ENCODE measurements at places on chromosomes 4 and X.
A peak's percentile ranks its signal among the peaks of the same experiment; 100 is the strongest.

GRCh38 chr4:85512446-85513205 lies 37.7 kb downstream of the ARHGAP24 start:
- DNase-seq = no peak

DNA sequence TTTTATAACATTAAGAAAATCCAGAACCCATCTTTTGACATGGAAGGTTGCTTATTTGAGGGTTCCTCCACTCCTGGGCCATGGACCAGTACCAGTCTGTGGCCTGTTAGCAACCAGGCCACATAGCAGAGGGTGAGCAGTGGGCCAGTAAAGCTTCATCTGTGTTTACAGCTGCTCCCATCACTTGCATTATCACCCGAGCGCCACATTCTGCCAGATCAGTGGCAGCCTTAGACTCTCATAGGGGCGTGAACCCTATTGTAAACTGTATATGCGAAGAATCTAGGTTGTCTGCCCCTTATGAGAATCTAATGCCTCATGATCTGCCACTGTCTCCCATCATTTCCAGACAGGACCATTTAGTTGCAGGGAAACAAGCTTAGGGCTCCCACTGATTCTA lies 58.6 kb downstream of the NDST4 start:
- DNase-seq = no peak

DNA sequence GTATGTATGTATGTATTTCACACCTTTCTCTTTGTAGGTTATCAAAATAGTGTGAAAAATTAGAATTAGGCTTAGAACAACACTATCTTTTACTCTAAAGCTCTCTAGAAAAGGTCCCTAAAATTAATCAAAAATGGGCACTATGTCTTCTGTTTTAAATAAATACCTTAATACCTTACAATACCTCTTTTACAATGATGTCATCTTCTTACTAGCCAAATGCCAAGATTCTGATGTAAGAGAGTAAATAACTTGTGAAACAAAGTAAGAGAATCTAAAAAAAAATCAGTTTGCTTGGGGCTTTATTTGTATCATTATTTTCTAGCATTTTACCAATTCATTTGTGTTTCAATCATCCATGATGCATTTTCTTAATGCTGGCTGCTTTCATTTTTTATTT lies 402.2 kb upstream of the MAGEB2 start:
- DNase-seq = no peak

DNA sequence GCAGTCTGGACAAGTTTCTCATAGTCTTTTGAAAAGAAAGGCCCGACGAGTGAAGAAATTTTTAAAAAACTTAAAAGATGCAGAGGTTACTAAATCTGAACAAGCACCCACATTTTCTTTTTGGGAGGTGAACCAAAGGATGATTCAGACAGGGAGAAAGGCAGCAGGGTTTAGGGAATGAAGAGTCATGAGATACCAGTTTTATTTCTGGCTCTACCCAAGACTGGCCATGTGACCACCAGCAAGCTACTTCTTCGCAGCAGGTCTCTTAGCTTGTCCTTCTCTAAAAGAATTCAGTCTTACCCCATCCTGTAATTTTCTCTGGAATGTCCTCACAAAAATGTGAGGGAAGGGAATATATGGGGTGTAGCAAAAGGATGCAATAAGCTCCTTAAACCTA lies 37.6 kb downstream of the AMOT start:
- DNase-seq = no peak

- DNase-seq = no peak
Observed at GRCh38 chrX:149495573-149496071, 9.5 kb downstream of the IDS start.

GRCh38 chrX:121221322-121221977 lies 174.0 kb downstream of the GLUD2 start:
- no peak for DNase-seq

GRCh38 chr4:10656420-10656819 lies 28.1 kb downstream of the CLNK start:
- no peak for DNase-seq

- no peak for DNase-seq
Observed at GRCh38 chr4:22721204-22721603, 28.5 kb downstream of the GBA3 start.

DNA sequence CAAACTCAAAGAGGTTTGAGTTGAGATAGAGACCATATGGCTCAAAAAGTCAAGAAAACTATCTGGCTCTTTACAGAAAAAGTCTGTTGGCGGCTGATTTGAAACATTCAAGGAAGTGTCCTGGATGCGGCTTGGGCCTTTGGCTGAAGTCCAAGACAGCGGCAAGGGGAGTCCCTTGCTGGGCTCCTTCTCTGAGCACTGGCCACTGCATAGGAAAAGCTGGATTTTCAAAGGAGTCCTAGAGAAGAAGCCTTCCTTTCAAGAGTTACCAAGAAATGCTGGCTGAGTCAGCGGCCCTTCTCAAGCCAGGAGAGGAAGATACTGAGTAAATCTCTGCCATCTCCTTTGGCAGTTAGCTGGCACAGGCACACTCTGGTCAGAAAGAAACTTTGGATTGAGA lies 12.1 kb downstream of the APLN start:
- no peak for DNase-seq

DNA sequence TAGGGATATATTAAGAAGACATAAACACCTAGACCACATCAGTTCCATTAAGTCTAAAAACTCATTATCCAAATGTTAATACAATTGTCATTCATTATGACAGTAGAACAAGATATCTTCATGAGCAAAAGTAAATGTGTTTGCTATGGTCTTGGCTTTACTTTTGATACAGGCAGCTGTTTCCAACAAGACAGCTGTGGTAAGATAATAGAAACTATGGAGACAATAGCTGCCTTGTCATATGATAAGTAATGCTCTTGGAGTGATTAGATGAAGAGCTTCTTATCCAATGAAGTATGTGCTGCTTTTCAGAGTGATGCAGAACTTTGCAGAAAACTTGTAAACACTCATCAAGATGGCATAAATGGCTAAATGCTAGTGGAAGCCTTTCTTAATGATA lies 1066.0 kb downstream of the FSTL5 start:
- no peak for DNase-seq

DNA sequence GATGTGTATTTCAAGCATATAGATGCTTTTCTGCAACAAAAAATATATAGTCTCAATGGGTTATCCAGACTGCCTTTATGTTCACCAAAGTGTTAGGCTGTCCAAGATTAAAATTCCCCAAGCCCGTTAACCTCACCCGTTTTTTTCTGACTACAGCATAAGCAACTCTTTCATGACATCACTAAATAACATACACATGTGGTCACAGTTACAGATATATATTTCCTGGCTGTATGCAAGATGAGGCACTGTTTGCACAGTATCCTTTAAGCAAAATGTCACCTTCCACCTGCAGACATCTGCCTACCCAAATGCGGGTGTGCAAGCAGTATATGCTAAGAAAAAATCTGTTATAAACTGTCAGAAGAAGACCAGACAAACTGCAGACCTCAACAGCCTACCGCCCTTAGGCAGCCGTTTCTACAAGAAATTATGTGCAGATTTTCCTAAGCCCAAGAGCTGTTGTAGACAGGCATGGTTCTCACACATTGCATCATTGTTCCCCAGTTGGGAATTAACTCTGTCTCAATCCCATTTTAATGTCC lies 183.1 kb upstream of the MXRA5 start:
- DNase-seq = no peak

GRCh38 chr4:8770518-8771257 lies 101.0 kb downstream of the HMX1 start:
- DNase-seq = no peak

DNA sequence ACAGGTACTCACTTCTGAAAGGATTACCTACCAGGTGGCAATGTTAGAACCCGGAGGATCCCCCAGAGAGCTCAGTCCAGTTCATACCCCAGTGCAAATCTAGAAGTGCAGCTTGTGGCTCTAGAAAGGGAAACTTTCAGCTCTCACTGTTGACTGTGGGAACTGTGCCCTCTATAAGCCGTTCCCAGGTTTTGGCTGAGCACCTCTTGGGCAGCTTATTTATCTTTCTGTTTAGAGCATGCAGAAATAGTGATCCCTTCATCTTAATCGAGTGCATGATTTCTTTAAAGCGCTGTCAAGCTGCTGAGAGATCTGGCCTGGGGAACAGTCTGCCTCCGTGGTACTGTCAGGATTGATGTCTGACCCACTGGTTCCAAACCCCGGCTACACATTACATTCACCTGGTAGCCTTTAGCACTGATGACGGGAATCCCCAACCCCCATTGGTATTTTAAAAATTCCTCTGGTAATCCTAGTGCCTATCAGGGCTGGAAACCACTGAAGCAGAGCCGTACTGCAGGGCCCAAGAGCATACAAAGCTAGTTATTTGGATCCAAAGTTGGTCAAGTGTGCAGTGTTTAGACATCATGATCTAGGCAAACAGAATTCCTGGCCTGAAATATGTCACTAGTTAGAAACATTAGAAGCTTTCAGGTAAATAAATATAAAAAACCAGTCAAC lies 103.2 kb downstream of the KLHL8 start:
- DNase-seq = no peak

DNA sequence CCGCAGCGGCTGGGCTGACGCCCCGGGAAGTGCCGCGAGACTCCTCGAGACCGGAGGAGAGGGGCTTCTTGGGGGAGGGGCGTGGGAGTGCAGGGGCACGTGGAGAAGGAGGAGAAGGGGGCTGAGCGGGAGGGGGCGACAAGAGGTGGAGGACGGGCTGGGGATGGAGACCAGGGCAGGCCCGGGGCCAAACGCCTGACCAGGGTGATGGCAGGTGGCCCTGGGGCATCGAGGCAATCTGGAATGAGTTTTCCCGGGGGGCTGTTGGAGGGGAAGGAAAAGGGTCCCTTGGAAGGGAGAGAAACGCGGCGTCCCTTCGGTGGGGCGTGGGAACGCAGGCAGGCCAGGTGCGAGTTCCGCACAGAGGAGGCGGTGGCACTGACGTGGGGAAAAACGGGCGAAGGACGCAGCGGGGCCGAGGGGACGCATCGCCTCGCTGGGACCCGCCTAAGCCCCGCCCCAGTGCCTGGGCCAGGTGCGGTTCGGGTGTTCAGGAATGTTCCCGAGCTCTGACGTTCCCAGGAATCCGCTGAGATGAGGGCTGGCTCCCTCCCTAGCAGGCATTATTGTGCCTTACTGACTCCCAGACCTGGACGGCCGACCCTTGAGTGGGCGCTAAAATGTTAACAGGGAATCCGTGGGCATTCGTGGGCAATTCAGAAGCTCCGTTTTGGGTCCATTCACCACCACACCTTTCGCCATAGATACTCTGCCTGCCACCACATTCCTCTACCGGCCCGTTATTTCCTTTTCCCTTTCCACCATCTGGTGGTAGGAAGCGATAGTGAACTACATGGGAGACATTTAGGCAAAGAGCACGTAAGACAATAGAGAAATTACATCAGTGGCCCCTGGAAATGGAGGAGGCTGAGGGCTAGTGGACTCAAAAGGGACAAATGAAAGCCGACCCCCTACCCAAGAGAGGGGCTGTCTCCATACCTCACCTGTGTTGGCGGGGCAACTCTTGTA lies 795 bp upstream of the SH3KBP1 start:
- peak; percentile 9 for DNase-seq

DNA sequence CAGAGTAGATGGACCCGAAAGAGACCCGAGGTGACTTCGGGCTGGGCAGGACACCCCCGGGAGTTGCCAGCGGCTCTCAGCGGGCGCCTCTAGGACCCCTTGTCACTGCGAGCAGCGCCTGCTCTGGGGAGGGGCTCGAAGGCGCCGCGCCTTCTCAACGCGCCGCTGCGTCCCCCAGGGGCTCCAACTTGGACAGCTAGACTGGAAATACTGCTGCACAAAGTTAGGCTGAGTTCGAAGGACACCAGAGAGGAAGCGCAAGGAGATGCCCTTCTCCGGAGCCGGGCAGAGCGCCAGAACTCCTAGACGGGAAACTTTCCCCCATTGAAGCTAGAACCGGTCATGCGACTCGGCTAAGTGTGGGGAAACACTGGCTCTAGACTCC lies 493 bp upstream of the KCNIP4 start:
- DNase-seq = no peak

DNA sequence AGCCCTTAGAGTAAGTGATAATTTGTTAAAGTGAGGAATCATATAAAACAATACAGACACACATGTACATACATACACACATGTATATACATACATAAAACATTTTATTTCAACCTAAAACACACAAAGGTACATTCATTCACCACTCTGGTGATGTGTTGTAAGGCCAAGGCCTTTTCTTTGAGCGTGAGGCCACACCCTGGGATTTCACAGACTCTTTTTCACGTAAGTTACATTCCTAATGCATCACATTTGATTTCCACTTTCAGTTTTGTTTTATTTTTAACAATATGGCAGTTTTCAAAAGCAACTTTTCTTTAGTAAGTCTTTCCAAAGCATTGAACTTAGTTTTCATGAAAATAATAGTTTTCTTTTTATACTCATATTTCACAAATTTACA lies 170.7 kb downstream of the COL4A6 start:
- no peak for DNase-seq

All from activated T-helper 1 cell treated with anti-CD3 and anti-CD28 coated beads, Interleukin-2, amount 50 U/mL, for 16 hours (primary cell).